Activated effector memory CD4-positive, alpha-beta T cell treated with Interleukin-2 at 50 U/mL for 16 hours (primary cell): ENCODE measurements at places on chromosomes 1 and 21.

DNA sequence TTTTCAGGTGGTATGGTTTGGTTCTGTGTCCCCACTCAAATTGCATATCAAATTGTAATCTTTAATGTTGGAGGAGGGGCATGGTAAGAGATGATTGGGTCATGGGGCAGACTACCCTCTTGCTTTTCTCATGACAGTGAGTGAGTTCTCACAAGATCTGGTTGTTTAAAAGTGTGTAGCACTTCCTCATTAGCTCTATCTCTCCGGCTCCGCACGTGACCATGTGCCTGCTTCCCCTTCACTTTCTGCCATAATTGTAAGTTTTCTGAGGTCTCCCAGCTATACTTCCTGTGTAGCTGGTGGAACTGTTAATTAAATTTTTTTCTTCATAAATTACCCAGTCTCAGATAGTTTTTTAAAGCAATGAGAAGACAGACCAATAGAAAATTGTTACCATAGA, 843.2 kb downstream of the AMY1C start:
- no peak for DNase-seq

DNA sequence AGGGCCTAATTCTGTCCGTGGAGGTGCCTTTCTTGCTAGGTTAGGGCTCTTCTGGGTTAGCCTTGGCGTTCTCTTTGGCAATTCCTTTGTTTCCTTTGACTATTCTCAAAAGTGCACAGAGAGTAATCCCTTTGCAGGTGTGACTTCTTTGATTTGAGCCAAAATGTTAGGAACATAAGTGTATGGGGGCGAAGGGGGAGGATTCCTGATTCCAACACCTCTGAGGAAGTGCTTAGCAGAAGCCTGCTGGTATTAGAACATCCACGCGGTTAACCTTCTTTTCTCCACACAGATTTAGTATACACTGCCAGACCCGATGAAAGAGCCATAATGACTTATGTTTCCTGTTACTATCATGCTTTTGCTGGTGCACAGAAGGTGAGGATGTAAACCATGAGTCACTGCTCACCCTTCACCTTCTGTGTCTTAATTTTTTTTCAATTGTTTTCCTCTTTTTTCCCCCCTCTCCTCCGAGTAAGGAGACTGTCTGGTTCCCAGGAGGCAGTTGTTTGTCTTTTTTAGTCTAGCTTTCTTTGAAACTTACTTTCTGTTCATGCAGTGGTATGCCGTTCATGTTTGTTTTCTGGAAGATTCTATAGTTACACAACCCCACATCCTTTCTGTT, 48.0 kb downstream of the ACTN2 start:
- no peak for DNase-seq

GRCh38 chr1:203662360-203662759, 35.7 kb downstream of the ATP2B4 start:
- no peak for DNase-seq

DNA sequence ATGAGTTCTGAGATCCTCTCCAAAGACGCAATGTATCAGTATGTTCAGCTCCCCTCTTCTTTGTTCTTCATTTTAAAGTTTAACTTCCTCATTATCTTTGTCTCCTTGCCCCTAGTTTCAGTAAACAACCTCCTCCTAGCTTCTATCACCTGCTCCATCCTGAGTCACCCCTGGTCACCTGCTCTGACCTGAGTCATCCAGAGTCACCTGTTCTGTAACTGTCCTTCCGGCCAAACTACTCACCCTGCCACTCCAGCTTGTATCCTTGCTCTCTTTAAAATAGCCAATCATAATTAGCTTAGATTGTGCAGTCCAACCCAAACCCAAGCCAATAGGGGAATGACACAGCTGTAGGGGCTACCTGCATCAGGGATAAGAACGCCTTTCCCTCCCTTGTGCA, 332.0 kb downstream of the OLFM3 start:
- no peak for DNase-seq

- DNase-seq: no peak
Observed at GRCh38 chr1:4253935-4254334, 353.9 kb upstream of the C1orf174 start.

DNA sequence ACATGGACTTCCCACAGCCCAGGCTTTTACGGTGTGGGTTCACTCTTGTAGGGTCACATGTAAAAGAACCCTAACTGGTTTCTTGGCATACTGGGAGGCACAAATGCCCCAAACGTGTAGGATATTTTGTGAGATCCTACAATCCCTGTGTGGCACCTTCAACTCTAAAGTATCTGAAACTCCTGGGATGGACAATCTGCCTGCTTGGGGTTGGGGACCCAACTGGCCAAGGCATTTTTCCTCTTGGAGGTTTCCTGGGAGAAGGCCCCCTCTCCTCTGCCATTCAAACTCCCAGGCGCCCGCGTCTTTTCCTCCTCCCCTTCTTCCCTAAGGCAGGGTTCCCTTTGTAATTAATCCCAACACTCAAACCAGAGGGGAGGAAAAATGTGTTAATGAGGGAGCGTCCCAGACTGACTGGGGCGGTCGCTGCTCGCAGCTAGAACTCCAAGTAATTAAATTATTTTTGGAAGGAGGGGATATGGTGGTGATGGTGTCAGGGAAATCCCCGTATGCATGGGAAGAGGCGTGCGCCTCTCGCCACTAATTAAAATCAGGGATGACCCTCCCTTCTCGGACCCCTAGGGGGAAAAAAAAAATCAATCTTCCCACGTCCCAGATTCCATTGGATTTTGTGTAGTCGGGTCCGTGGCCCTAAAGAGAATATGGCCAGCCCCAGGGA, 681 bp upstream of the VANGL2 start:
- no peak for DNase-seq
